Activated T-cell treated with anti-CD3 and anti-CD28 coated beads, Interleukin-2, amount 50 U/mL, for 24 hours (primary cell): ENCODE measurements at places on chromosomes 13 and 19.

DNA sequence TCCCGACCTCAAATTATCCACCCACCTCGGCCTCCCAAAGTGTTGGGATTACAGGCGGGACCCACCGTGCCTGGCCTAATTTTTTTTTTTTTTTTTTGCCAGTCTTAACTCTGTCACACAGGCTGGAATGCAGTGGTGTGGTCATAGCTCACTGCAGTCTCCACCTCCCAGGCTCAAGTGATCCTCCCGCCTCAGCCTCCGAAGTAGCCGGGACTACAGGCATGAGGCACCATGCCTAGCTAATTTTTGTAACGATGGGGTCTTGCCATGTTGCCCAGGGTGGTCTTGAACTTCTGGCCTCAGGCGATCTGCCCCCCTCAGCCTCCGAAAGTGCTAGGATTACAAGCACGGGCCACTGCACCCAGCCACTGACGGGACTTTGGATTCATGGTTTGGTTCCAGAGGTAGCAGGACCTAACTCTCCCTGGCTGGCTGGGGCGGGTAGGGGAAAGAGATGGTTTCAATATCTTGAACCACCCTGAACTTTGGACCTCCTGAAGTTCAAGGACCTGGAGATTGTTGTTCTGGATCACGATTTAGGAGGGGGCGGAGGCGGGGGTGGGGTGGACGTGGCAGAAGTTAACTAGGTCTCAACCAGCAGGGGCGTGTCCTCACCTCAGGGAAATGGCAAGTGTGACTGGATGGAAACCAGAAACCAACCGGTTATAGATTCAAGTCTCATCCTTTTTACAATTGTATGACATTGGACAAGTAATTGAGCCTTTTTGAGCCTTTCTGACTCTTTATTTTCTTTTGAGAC lies 40.8 kb downstream of the IER2 start:
- H3K4me3 ChIP-seq = peak overlapping the region; percentile 8
- H3K27ac ChIP-seq = no peak overlapping the region
- H3K27me3 ChIP-seq = no peaks in the 10 kb centered on the region
- H3K36me3 ChIP-seq = no peaks in the 10 kb centered on the region

DNA sequence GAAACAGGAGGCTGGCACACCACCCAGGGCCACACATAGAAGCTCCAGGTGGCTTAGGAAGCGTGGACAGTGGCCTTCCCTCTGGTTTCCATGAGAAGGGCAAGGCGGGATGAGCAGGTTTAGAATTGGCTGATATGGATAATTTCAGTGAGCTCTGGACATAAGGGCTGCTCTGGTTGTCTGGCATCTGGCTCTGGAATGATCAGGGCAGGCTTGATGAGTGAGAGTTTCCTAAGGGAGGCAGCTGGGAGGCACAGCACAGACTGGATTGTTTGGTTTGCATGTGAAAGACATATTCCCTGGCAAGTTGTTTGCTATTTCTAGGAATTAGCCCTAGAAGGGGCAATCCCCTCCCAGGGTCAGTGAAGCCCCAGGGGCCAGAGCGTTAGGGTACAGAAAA lies 129.5 kb downstream of the ATP8A2 start:
- no peaks in the 10 kb centered on the region for H3K4me1 ChIP-seq
- no peak overlapping the region for H3K4me3 ChIP-seq
- H3K27me3 ChIP-seq = peaks cover 27% of the 10 kb centered on the region
- H3K36me3 ChIP-seq = no peaks in the 10 kb centered on the region
- no peak for DNase-seq

- H3K36me3 ChIP-seq = peaks cover 51% of the 10 kb centered on the region
- peak overlapping the region; percentile 94 for H3K27ac ChIP-seq
- peak overlapping the region; percentile 58 for H3K4me3 ChIP-seq
- H3K4me1 ChIP-seq = peaks cover 70% of the 10 kb centered on the region
These were observed 75.2 kb upstream of the C13orf46 start for GRCh38 chr13:114049026-114049425.

DNA sequence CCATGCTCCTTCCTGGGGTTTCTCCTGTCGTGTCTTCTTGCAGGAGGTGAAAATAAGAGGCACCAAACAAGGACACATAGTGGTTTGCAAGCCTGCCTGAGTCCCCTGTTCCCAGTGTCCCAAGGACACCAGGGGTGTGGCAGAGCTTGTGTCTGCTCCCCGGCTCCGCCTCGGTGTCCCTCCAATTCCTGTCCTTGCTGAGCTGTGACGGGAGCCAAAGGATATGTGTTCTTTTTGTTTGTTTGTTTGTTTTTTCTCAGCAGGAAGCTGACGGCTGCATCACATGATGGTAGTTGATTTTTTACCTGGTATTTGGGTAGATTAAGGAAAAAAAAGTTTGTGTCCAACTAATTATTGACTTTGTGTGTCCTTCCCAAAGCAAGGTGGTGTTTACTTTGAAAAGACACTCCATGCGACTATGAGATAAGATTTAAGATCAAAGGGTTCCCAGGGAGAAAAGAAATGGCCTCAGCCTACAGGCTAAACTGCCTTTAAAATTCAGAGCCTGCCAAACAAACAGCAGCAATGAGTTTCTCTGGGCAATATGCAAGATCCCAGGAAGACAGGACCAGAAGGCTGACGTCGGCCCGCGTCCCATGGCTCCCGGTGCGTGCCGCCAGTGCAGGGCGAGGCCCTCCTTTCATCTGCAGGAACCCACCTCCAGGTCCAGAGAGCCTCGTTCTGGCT lies 50.8 kb upstream of the XPO4 start:
- no peaks in the 10 kb centered on the region for H3K36me3 ChIP-seq
- no peaks in the 10 kb centered on the region for H3K4me1 ChIP-seq
- no peak overlapping the region for H3K4me3 ChIP-seq
- H3K27ac ChIP-seq = no peak overlapping the region
- H3K27me3 ChIP-seq = peaks cover 36% of the 10 kb centered on the region
- DNase-seq = no peak

DNA sequence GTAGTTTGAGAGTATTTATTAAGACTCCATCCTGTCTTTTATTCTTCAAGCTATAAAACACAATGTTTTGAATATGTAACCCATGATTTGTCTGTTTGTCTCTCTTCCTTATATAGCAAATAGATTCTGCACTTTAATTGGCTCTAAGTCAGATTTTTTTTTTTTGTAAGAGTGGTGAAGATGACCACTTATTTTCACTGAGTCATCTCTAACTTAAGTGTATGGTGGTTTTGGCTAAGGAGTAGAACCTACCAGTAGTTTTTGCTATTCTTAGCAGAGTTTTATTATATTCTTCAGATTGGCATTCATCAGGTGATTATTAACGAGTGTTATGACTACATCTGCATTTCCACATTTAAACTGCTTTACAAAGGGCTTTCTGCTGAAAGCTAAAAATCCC lies 194.7 kb downstream of the LMO7 start:
- no peaks in the 10 kb centered on the region for H3K4me1 ChIP-seq
- no peak overlapping the region for H3K4me3 ChIP-seq
- no peak overlapping the region for H3K27ac ChIP-seq
- peaks cover 30% of the 10 kb centered on the region for H3K36me3 ChIP-seq
- no peak for DNase-seq

- no peak overlapping the region for H3K27ac ChIP-seq
- H3K4me3 ChIP-seq = no peak overlapping the region
- H3K36me3 ChIP-seq = no peaks in the 10 kb centered on the region
These were observed 500.8 kb downstream of the IRS2 start for GRCh38 chr13:109285586-109285985.

DNA sequence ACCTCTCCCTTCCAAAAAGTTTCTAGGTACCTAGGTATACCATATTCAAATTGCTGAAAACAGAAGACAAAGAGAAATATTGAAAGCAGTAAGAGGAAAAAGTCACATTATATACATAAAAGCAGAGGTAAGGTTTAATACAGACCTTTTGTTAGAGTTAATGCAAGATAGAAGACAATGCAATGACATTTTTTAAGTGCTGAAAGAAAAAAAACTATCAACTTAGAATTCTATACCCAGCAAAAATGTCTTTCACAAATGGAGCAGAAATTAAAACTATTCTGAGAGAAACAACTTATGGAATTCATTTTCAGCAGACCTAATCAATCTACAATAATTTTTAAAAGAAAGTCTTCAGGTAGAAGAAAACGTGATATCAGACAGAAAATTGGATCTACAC lies 77.2 kb downstream of the CRYL1 start:
- H3K27ac ChIP-seq = no peak overlapping the region
- H3K4me1 ChIP-seq = peaks cover 14% of the 10 kb centered on the region
- DNase-seq = no peak
- no peaks in the 10 kb centered on the region for H3K27me3 ChIP-seq
- peaks cover 28% of the 10 kb centered on the region for H3K36me3 ChIP-seq

DNA sequence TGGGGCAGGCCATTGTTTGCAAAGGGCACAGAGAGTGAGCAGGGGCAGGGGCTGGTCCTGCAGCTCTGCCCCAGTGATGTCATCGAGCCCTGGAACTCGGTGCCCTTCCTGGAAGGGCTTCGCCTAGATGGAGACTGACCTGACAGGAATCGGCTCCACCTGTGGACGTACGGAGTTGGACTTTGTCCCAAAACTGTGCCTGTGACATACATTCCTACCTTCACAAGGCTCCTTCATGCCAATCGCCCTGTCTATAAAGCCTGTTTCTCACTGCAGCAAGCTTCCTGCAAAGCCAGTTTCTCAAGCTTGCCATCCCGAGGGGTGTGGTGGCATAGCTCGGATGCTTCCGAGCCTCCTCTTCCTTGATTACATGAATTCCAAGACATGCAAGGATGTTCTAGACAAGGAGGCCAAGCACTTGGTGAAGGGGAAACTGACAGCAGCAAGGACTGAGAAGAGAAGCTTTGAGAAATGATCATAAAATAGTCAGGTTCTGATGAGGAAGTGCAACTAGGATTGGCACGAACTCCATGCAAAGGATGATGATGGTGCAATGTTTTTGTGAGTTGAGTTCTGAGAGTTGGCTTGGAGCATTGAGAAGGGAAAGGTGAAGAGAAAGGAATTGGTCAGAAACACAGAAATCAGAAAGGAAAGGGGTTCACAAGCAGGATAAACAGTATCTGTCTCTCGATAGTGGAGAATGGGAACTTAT lies 73.6 kb upstream of the STK24 start:
- H3K27me3 ChIP-seq = peaks cover 2% of the 10 kb centered on the region
- DNase-seq = no peak
- peaks cover 2% of the 10 kb centered on the region for H3K4me1 ChIP-seq
- no peaks in the 10 kb centered on the region for H3K36me3 ChIP-seq

DNA sequence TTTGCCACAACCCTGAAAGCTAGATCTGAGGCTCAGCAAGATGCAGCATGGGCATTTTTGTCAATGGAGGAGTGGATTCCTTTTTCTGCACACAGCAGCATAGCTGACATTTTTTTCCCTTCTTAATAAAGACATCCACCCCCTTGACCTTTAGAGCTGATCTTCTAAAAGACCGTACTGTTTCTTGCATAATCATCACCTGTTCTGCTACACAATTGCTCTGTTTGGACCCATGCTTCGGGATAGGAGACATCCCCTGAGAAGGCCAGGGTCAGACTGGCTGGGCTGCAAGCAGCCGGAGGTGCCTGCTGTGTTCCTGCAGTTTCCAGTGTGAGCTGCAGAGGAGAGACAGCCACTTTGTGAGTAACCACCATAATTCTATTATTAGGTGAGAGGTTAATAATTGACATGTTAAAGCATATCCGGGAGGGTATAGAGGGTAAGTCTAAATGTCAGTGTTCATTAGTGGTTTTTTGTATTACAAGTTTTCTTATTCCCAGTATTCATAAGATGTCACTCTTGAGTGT lies 108.5 kb upstream of the C1QTNF9B start:
- no peak overlapping the region for H3K27ac ChIP-seq
- H3K4me3 ChIP-seq = no peak overlapping the region
- no peaks in the 10 kb centered on the region for H3K27me3 ChIP-seq

GRCh38 chr13:62837895-62838294 lies 1422.2 kb upstream of the PCDH20 start:
- H3K4me3 ChIP-seq = no peak overlapping the region
- H3K27me3 ChIP-seq = no peaks in the 10 kb centered on the region
- no peak for DNase-seq
- H3K4me1 ChIP-seq = no peaks in the 10 kb centered on the region

DNA sequence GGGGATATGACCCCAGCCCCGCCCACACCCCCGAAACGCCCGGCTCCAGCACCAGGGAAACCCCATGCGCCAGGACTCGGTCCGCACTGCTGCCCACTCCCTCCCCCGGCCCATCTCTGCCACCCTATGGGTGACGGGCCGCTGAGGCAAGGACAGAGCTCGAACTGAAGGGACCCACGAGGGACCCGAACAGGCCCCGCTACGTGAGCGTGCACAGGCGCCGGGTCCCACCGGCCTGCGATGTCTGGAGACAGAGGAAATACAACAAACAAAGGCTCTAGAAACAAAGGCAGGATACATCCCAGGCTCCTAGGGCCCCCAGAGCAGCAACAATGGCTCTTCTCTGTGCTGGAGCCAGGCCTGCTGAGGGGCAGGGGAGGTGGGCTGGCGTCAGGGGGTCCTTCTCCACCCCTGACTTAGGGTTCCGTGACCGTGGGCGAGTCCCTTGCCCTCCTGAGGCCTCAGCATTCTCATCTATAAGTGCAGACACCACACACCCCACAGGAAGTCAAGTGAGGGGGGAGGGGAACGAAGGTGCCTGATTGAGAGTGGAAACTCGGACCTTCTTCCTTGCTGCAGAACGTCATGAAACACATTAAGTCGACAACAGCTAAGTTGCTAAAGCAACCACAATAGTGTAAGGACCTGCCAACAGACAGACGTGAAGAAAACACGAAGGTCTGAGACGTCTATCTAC lies 3.1 kb downstream of the ABHD17A start:
- peaks cover 35% of the 10 kb centered on the region for H3K4me1 ChIP-seq
- no peaks in the 10 kb centered on the region for H3K27me3 ChIP-seq
- peak overlapping the region; percentile 94 for H3K4me3 ChIP-seq

DNA sequence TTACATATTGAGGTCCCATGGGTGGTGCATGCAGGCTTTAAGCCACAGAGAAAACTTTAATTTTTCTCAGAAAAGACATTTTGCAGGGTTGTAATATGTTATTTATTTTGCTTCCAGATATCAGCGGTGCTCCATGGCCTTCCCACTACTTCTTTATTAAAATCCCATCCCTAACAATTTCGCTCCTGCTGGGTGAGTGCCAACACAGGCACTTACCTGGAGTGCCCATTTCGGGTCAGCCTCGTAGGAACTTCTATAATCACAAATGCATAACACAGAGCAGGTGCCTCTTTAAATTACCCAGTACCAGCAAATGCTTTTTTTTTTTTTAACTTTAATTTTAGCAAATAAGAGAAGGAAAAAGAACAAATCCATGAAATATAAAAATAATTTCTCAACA lies 86.4 kb downstream of the EFNB2 start:
- no peak overlapping the region for H3K4me3 ChIP-seq
- H3K27ac ChIP-seq = no peak overlapping the region
- peaks cover 23% of the 10 kb centered on the region for H3K27me3 ChIP-seq
- no peaks in the 10 kb centered on the region for H3K36me3 ChIP-seq
- no peak for DNase-seq

- H3K4me3 ChIP-seq = no peak overlapping the region
- no peak for DNase-seq
- H3K27me3 ChIP-seq = no peaks in the 10 kb centered on the region
These were observed 7.2 kb downstream of the PPFIA3 start for GRCh38 chr19:49126575-49126974.

- no peaks in the 10 kb centered on the region for H3K36me3 ChIP-seq
- H3K4me3 ChIP-seq = no peak overlapping the region
- H3K4me1 ChIP-seq = no peaks in the 10 kb centered on the region
- DNase-seq = no peak
- H3K27me3 ChIP-seq = peaks cover 8% of the 10 kb centered on the region
These were observed 19.7 kb downstream of the NEK5 start for GRCh38 chr13:52109116-52109670.
